ENCODE measurements at places on chromosomes 1 and 21.

GRCh38 chr1:9824702-9825089 is 931 bp upstream of the CLSTN1 start:
- DNase-seq, result no peak

DNA sequence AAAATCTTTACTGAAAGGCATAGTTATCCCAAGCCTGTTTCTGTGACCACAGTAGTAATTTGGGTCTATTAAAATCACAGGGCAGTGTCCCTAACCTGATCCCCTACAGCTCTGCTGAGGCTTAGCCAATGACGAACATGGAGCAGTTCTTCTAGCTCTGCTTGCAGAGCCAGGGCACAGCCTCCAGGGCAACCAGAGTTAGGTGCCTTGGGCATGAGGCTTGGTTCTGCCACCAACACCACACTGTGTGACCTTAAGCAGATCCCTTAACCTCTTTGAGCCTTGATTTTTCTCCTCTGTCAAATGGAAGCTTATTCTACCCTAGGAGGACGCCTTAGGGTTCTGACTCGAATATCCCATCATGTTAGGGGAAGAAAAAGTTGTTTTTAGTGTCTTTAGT is 86.7 kb upstream of the TLR5 start:
- DNase-seq, result no peak

- no peak for DNase-seq
These were observed 13.3 kb downstream of the TRPM2 start for GRCh38 chr21:44366586-44367211.

DNA sequence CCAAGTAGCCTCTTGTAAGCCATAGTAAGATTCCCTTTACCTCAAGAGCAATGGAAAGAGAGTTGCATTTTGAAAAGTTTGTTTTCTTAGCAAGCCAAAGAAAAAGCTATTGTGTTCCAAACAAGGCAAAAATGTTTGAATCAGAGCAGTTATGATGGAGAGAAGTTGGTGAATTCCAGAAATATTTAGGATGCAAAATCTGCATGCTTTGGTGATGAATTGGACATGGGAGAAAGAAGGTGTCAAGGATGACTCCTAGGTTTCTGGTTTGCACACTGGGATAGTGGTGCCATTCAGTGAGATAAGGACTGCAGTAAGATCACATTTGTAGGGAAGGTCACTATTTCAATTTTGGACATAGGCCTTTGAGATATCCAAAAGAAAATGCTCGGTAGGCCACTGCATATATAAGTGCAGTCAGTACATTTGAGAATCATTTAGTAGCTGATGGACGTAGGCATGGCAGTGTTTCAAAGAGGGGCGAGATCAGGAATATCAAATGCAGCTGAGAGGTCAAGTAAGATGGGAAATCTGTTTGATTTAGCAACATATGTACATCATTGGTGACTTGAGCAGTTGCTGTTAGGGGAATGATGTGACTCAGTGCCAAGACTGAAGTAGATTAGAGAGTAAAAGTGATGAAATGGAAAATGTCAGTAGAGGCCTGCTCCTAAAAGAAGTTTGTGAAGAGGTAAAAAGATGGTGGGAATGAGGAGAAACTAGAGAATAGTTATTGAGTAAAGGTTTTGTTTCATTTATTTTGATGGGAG is 33.9 kb upstream of the GPR25 start:
- no peak for DNase-seq

DNA sequence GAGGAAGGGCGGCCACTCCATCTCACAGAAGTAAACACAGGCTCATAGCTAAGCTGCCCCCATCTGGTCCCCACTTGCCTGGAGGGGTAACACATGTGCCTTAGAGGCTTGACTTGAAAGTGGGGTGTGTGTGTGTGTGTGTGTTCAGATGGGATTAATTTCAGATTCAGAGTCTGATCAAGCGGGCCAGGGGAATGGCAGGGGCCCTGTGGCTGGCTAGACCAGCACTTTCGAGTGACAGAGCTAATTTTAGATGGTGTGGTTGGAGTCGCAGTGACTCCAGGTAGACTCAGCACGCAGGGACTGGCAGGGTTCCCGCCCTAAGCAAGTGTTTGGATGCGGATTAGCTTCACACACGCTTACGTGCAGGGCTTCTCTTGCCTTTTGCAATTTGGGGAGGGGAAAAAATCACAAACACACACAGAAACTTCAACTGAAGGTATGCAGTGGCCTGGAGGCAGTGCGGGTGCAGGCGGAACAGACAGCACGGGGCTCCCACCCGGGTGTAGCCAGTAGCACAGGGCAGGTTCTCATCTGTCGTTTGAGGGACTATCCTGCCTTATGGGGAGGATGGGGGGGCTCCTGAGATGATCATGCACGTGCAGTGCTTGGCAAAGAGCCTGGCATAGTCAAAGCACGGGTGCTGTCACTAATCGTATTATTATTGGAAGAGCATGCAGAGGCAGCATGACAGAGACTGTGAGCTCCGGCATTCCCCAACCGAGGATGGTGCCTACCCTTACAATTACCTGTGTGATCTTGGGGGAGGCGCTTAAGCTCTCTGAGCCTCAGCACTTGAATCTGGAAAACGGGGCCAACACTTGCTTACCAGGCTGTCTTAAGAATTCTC is 1.3 kb downstream of the EDN2 start:
- no peak for DNase-seq

DNA sequence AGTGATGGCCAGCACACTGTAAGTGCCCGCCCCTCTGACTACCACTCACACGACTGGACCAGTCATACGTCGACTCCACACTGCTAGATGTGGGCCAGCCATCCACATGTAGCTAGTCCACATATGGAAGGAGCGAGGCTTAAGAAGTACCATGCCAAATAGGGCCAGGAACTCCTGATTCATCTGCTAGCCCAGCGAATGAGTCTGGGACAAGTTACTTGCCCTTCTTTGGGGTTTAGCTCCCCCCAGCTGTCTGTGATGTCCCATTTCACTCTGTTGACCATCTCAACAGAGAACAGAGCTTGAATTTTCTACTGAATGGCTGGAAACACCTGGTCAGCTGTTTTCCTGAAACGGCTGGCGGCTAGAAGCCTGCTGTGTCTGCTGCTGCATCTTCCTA is 5.8 kb downstream of the CSRP1 start:
- DNase-seq, result no peak

GRCh38 chr21:16578912-16579311 is 849.1 kb downstream of the USP25 start:
- no peak for DNase-seq

DNA sequence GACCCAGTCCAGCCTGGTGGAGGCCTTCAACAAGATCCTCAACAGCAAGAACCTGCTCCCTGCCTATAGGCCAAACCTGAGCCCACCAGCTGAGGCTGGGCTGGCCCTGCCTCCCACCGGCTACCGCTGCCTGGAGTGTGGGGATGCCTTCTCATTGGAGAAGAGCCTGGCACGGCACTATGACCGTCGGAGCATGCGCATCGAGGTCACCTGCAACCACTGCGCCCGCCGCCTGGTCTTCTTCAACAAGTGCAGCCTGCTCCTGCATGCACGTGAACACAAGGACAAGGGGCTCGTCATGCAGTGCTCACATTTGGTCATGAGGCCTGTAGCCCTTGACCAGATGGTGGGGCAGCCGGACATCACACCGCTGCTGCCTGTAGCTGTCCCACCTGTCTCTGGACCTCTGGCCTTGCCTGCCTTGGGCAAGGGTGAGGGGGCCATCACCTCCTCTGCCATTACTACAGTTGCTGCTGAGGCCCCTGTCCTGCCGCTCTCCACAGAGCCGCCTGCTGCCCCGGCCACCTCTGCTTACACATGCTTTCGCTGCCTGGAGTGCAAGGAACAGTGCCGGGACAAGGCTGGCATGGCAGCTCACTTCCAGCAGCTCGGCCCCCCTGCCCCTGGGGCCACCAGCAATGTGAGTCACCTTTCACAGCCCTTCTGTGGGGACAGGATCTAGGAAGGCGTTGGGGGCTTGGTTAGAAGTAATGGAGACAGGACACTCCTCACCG is 5.8 kb downstream of the ZNF687 start:
- no peak for DNase-seq

DNA sequence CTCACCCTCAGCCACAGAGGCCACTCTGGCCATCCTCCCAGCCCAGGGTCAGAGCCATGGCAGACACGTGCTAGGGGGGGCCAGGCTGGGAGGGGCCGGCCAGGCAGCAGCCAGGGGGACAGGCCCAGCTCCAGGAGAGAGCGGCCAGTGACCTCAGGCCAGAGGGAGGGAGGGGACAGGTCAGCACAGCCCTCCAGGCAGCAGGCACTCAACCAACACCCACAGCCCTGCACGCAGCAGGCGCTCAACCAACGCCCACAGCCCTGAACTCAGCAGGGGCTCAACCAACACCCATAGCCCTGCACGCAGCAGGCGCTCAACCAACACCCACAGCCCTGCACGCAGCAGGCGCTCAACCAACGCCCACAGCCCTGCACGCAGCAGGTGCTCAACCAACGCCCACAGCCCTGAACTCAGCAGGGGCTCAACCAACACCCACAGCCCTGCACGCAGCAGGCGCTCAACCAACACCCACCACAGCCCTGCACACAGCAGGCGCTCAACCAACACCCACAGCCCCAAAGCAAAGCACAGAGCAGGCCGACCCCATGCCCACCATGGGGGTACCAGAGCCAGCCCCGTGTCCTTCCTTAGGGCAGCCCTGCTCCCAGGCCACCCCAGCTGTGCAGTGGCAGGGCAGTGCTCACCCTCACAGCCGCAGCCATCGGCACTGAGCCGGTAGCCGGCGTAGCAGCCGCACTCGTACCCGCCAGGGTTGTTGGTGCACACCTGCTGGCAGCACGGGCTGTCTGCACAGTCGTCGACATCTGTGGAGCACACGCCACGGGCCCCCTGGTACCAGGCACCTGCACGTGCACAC is 55.9 kb downstream of the ARHGEF16 start:
- DNase-seq, result no peak

DNA sequence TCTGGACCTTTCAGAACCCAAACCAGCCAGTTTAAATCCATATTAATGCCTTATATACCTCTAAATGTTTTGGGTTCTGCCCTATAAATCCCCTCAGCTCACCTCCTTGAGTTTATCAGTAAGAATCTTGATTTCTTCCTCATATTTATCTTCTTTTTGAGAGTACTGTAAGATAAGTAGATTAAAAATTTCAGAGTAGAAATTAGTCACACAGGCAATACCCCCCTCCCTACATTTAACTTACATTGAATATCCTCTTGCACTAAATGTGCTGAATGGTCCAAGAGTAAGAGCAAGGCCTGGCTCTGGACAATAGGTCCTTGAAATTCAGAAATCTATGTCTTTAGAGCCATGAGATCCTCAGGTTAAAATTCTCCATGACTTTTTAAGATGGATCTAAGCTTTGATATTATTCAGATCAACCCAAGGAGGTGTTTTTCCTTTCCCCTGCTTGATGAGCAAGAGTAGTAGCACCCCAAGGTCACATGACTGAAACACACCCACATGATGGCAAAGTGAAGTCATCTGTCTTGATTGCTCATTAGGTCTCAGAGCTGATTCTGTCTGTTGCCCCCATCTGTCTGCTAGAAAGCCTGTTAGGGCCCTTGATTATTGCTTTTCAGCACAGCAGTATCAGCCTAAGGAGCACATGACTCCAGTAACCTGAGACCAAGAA is 15.8 kb upstream of the NUP210L start:
- DNase-seq, result no peak

DNA sequence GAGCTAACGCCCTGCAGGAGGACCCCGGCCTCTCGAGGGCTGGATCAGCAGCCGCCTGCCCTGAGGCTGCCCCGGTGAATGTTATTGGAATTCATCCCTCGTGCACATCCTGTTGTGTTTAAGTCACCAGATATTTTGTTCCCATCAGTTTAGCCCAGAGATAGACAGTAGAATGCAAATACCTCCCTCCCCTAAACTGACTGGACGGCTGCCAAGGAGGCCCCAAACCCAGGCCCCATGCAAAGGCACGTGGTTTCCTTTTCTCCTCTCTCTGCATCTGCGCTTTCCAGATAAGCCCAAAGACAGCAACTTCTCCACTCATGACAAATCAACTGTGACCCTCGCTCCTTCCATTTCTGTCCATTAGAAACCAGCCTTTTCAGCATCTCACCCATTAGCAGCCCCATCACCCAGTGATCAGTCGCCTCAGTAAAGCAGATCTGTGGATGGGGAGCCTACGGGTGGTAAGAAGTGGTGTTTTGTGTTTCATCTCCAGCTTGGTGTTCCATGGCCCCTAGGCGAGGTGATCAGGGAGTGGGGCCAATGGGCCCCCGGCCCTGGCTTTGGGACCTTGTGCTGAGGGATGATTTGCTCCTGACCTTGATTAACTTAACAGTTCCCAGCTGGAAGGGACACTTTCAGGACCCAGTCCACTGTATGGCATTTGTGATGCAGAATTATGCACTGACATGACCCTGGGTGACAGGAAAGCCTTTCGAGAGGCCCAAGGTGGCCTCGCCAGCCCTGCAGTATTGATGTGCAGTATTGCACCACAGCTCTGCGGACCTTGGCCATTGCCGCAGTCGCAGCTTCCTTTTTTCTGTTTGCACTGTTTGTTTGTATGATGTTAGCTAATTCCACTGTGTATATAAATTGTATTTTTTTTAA is 5.2 kb downstream of the NPPA start:
- no peak for DNase-seq

DNA sequence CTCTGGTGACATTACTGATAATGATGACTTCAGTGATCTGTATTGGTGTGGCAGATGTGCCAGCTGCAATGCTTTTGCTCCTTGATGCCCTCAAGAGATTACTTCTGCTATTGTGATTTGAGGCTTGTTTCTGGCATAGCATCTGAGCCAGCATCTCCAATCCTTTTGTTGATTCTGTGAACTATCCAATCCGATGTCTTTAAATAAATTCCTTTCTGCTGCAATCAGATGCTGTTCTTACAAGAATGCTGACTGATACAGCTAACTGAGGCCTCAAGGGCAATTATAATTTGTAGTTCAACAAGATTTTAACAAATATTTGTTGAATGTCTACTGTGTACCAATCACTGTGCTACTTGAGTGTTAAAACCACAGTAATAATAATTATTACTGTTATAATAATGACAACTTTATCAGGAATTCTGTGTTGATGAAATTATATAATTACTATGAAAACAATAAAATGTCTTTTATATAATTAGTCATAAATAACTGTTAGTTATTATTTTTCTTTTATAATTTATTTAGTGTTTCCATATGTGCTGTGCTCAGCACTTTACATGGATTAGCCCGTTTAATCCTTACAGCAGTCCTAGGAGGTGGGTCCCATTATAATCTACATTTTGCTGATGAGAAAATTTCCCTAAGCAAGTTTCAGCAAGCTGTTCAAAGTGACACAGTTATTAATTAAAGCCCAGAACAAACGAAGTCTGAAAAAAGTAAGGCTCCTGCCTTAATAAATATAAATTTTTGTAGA is 308.2 kb downstream of the BRINP3 start:
- no peak for DNase-seq

DNA sequence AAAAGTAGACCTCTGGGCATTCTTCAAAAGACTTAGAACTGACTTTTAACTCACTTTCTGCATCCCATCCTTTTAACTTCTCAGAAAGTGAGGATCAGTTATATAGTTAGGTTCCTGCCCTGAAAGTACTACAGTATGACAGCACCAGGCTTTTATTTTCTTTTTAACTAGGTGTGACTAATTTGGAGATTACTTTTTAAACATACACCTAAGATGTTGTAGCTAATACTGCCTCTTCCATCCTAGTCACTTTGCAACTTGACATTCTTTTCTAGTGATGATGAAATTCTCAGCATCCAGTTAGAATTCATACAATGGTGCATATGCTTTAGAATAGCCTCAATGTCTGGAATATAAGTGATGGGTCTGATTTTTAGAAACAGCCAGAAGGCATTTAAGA is 24.6 kb downstream of the RUNX1 start:
- no peak for DNase-seq

Data from activated T-helper 1 cell treated with anti-CD3 and anti-CD28 coated beads, Interleukin-2, amount 50 U/mL, for 16 hours (primary cell).